Cerebellar cortex (tissue), 1 donor: ENCODE measurements at places on chromosomes 3 and 15.

GRCh38 chr3:105473521-105474223 lies 107.0 kb downstream of the ALCAM start:
- no peak for DNase-seq

DNA sequence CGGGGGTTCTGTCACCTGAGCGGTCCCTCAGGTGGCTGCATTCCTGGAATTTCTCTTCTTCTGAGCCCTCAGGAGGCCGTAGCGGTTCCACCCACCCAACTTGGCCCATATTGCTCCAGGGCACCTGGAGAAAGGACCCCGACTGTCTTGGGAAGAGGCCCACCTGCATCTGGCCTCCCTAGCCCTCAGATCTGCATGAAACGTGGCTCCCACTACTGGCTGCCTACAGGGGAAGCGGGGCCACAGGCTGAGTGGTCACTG lies 9.9 kb upstream of the ANPEP start:
- DNase-seq = no peak

- DNase-seq = no peak
Measured at GRCh38 chr3:173641696-173642095, 244.2 kb downstream of the NLGN1 start.

DNA sequence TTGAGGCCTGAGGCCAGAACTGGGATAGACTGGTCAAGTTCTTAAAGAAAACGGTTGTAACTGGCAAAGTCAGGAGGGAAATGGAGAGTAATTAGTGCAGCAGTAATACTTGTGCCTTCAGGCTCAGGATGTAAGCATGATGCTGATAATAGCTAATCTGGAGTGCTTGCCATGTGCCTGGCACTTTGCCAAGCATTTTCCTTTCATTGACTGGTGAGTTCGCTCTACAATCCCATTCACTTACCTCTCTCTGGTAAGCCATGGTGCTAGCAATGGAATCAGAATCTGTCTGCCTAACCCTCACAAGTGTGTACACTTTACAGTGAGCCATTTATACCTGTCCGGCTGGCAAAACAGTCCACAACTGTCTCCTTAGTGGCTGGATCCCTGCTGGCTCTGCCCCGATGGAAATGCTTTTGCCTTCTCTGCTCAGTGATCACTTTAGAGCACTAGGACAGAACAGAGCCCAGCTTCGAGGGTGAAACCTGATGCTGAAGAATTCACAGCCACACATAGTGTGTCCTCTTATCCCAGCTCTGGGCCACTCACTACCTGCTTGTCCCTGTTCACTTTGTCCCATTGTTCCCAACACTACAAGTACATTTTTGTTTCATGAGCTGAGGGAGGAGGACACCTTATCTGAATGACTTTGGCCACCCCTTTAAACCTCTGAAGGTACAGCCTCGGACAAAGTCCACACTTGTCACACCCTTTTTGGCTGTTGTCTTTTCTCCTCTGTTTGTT lies 10.3 kb downstream of the CHP1 start:
- DNase-seq = peak; percentile 27

DNA sequence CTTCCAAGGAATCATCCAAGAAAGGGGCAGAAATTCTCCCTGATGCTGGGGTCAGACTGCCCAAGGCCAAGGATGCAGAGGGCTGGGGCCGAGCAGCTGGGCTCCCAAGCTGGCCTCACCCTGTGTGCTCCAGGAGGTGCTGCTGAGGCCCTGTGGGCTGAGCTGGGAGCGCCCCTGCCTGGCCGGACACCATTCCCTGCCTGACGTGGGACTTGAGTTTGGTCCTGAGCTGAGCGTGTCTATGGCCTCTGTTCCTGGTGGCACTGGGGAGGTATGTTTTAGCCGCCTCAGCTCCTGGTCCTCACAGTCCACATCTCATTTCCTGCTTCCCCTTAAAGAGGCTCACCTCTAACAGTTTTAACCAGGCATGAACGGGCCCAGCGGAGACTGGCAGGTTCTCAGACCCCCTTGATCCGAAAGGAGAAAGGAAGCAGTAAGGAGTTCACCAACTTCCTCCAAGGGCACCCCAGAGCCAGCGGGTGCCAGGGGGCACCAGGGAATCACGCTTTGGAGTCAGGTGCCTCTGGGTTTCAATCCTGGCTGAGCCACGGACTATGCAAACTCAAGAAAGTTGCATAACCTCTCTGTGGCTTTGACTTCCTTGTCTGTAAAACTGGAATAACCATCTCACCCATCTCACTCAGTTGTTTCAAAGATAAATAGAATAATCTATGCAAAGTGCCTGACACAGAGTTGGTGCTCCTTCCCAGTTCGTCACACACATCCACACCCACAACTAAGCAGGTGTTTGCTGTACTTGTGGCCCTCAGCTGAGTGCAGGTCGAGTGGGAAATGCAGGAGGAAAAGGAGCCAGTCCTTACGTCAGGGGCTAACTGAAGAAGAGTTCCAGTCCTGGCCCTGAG lies 48.6 kb downstream of the SLC12A8 start:
- no peak for DNase-seq
